Activated T-helper 1 cell treated with anti-CD3 and anti-CD28 coated beads, Interleukin-12 subunit alpha, Interleukin-12 subunit beta, Interleukin-2, Interleukin-4 antibody, amounts not matched to agents 30 ng/mL and 10 ng/mL and 1 ng/mL, durations not matched to agents 14 hours and 24 hours and 36 hours (primary cell): ENCODE measurements at places on chromosomes 1 and 21. TPM values are rescaled to one million over a fixed set of nuclear protein-coding genes. Genes with fewer than 3 reads are reported as not detected.

- DNase-seq, result no peak
- H3K27ac ChIP-seq, result no peak overlapping the region
- H3K4me1 ChIP-seq, result peaks cover 4% of the 10 kb centered on the region
- no peak overlapping the region for H3K4me3 ChIP-seq
- no peaks in the 10 kb centered on the region for H3K27me3 ChIP-seq
- H3K36me3 ChIP-seq, result no peaks in the 10 kb centered on the region
Measured at GRCh38 chr1:27031235-27032118, 18.8 kb upstream of the TENT5B start.

DNA sequence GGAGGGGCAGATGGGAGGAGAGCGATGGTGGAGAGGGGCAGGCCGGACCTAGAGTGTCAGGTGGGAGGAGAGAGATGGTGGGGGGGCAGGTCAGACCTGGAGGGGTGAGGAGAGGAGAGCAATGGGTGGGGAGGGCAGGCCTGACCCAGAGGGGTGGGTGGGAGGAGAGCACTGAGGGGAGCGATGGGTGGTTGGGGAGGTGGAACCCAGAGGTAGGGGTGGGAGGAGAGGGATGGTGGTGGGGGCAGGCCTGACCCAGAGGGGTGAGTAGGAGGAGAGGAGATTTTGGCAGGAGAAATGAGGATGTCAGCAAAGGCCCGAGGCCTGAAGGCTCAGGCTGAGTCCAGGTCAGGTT, 157.3 kb upstream of the VAMP3 start:
- H3K27ac ChIP-seq, result no peak overlapping the region
- H3K27me3 ChIP-seq, result no peaks in the 10 kb centered on the region
- H3K36me3 ChIP-seq, result no peaks in the 10 kb centered on the region
- no peaks in the 10 kb centered on the region for H3K4me1 ChIP-seq
- no peak overlapping the region for H3K4me3 ChIP-seq

GRCh38 chr1:10869933-10870332, 73.5 kb upstream of the CASZ1 start:
- no peak overlapping the region for H3K27ac ChIP-seq
- H3K36me3 ChIP-seq, result no peaks in the 10 kb centered on the region
- H3K4me1 ChIP-seq, result peaks cover 5% of the 10 kb centered on the region
- H3K27me3 ChIP-seq, result peaks cover 48% of the 10 kb centered on the region
- no peak overlapping the region for H3K4me3 ChIP-seq

The MCOLN2 gene
- total RNA-seq, result 117 and 119 TPM in 2 replicates

The DIO1 gene
- total RNA-seq, result not detected in 2 replicates

DNA sequence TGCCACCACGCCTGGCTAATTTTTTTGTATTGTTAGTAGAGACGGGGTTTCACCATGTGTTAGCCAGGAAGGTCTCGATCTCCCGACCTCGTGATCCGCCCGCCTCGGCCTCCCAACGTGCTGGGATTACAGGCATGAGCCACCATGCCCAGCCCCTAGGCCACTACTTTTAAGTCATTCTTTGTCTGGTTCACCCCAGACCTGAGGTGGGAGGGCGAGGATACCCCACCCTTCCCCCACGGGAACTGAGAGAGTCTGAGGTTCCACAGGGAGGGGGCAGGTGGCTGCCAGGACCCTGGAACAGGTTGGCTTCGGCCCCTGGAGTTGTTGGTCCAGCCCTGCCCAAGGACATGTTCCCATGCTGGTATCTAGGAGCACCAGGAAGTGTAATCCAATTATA, 7.7 kb upstream of the SDC3 start:
- no peak for DNase-seq
- H3K27me3 ChIP-seq, result peaks cover 11% of the 10 kb centered on the region
- H3K27ac ChIP-seq, result no peak overlapping the region
- H3K4me3 ChIP-seq, result no peak overlapping the region
- H3K36me3 ChIP-seq, result no peaks in the 10 kb centered on the region

The CATSPER4 gene
- not detected in 2 replicates for total RNA-seq

The HES3 gene
- not detected in 2 replicates for total RNA-seq

GRCh38 chr21:46096596-46097335, 1.1 kb upstream of the COL6A2 start:
- no peaks in the 10 kb centered on the region for H3K4me1 ChIP-seq
- no peaks in the 10 kb centered on the region for H3K36me3 ChIP-seq
- DNase-seq, result no peak
- peaks cover 26% of the 10 kb centered on the region for H3K27me3 ChIP-seq
- H3K27ac ChIP-seq, result no peak overlapping the region
- H3K4me3 ChIP-seq, result peak overlapping the region; percentile 55

The FNDC5 gene
- total RNA-seq, result not detected in 2 replicates

The NBPF4 gene
- total RNA-seq, result 0.16 TPM in 1 of 2 replicates, not detected in the other

GRCh38 chr1:185409345-185409744, 92.3 kb upstream of the IVNS1ABP start:
- no peak for DNase-seq
- peaks cover 13% of the 10 kb centered on the region for H3K36me3 ChIP-seq
- no peak overlapping the region for H3K27ac ChIP-seq

The FLG2 gene
- total RNA-seq, result not detected in 2 replicates

DNA sequence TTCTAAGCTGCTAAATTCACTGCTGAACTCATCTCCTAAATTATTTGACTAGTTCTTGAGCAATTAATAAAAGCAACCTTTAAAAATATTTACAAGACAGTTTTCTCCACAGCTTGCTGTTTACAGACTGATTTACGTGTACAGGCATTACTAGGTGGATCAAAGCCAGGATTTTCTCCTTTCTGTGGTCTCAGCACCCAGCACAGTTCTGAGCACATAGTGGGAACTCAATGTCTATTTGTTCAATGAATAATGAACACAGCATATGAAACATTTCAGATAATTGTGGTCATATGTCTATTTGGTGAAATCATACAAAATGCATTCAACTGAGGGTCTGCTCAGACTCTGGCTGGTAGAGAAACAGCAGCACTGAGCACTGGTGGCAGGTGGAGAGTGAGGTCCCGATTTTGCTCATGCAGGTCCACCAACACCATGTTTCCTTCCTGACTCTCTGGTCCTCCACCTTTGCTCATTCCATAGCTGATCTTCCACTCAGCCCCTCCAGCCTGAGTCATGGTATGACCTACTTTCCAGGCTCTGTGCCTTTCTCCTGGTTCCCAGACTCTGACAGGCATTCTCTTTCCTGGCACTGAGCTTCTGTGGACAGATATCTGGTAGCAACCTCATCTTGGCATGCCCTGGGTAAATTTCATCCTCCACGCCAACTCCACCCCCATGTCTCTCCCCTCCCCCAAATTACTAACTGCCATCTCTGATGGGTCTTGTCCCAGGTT, 311.3 kb downstream of the TGFB2 start:
- H3K4me1 ChIP-seq, result no peaks in the 10 kb centered on the region
- H3K27ac ChIP-seq, result no peak overlapping the region
- no peak overlapping the region for H3K4me3 ChIP-seq
- no peaks in the 10 kb centered on the region for H3K36me3 ChIP-seq

DNA sequence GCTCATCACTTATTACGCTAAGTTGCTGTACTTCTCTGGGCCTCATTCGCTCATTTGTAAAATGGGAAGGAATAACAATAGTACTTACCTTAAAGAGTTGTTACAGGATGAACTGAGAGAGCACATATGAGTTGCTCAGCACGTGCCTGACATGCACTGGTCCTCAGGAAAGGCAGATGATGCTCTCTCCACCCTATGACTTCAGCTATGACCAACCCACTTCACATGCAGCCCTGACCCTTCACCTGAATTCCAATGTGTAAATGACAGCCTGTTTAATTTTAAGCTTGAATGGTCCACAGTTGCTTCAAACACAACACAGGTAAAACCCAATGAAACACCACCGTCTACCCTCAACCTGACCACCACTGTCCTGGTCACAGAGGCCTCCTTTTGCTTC, 32.9 kb downstream of the GADD45A start:
- no peak for DNase-seq
- H3K27me3 ChIP-seq, result peaks cover 2% of the 10 kb centered on the region
- H3K4me1 ChIP-seq, result no peaks in the 10 kb centered on the region
- no peaks in the 10 kb centered on the region for H3K36me3 ChIP-seq
- no peak overlapping the region for H3K27ac ChIP-seq
- H3K4me3 ChIP-seq, result no peak overlapping the region

DNA sequence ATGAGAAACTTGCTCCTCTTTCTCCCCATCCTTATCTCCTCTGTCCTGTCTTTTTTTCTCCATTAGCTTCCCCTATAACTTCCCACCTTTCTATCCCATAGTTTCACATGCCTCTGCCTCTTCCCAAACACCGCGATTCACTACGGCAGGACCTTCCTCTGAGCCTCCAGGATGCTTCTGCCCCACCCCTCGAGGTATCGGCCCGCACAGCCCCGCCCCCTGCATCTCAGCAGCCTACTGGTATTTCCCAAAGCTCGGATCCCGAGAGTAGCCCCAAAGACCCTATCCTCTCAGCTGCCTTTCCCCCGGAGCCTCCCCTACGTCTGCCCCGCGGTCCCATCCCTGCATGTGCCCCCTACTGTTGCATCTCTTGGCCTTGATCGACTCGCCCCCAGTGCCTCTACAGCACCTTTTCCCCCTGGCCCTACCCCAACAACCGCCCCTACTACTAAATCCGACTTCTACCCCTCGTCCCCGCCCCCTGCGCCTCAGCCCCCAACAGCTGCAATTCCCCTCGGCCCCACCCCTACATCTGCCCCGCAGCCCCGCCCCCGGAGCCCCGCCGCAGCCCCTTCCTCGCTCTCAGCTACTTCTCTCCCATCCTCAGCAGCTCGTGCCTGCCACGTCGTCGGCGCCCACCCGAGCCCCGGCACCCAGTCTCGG, 512 bp downstream of the PIAS3 start:
- peaks cover 19% of the 10 kb centered on the region for H3K36me3 ChIP-seq
- H3K4me1 ChIP-seq, result peaks cover 20% of the 10 kb centered on the region
- peaks cover 4% of the 10 kb centered on the region for H3K27me3 ChIP-seq
- peak overlapping the region; percentile 93 for H3K27ac ChIP-seq

GRCh38 chr1:15384301-15384901, 25.3 kb upstream of the EFHD2 start:
- no peak overlapping the region for H3K27ac ChIP-seq
- H3K4me1 ChIP-seq, result peaks cover 6% of the 10 kb centered on the region
- no peaks in the 10 kb centered on the region for H3K36me3 ChIP-seq
- DNase-seq, result no peak
- H3K4me3 ChIP-seq, result peak overlapping the region; percentile 62

The IL22RA1 gene
- not detected in 2 replicates for total RNA-seq

The TEDDM1 gene
- total RNA-seq, result not detected in 2 replicates

DNA sequence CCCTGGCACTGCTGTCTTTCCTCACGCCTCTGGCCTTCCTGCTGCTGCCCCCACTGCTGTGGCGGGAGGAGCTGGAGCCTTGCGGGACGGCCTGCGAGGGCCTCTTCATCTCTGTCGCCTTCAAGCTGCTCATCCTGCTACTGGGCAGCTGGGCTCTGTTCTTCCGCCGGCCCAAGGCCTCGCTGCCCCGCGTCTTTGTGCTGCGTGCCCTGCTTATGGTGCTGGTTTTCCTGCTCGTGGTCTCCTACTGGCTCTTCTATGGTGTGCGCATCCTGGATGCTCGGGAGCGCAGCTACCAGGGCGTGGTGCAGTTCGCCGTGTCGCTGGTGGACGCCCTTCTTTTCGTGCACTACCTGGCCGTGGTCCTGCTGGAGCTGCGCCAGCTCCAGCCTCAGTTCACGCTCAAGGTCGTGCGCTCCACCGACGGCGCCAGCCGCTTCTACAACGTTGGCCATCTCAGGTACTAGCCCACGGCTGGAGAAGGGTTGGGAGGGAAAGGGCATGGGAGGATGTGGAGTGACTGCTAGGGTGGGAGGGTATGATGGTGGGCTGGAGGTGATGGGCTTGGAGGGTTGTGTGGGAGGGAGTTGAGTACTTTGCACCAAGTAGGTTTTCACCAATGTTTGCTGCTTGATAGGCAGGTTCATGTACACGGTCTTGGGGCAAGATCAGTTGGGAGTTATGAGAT, 18.9 kb downstream of the VANGL2 start:
- H3K4me1 ChIP-seq, result no peaks in the 10 kb centered on the region
- no peaks in the 10 kb centered on the region for H3K36me3 ChIP-seq
- no peak overlapping the region for H3K4me3 ChIP-seq
- H3K27ac ChIP-seq, result no peak overlapping the region
- no peak for DNase-seq

The ARMH1 gene
- total RNA-seq, result 95.3 and 99.8 TPM in 2 replicates

The TRIM17 gene
- total RNA-seq, result 1.4 and 1.7 TPM in 2 replicates

The SLFNL1 gene
- total RNA-seq, result 0.18 TPM in 1 of 2 replicates, not detected in the other

DNA sequence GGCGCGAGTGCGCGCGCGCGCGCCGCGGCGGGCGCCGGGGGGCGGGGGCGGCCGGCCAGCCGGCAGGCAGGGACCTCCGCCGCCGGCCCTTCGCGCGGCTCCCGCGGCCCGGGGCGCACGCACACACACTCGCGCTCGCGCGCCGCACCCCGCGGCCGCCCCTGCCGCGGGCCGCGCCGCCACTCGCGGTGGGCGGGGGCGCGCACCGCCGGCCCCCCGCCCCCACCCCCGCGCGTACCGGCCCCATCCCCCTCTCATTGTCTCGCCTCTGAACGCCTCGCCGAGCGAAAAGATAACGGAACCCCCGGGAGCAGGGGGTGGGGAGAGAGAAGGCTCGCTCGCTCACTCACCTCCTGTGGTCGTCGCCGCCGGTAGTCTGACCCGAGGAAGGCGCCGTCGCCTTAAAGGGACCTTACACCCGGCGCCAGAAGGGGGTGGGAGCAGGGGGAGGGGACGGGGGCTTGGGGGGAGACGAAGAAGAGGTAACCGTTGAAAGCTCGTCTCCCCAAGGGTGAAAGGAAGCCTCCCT, 428 bp downstream of the POGZ start:
- H3K4me3 ChIP-seq, result peak overlapping the region; percentile 78
- DNase-seq, result peak; percentile 46
- H3K36me3 ChIP-seq, result peaks cover 6% of the 10 kb centered on the region
- peaks cover 21% of the 10 kb centered on the region for H3K4me1 ChIP-seq
- peaks cover 13% of the 10 kb centered on the region for H3K27me3 ChIP-seq
- peak overlapping the region; percentile 83 for H3K27ac ChIP-seq

- H3K27ac ChIP-seq, result no peak overlapping the region
- DNase-seq, result no peak
- H3K36me3 ChIP-seq, result no peaks in the 10 kb centered on the region
- H3K27me3 ChIP-seq, result no peaks in the 10 kb centered on the region
- H3K4me3 ChIP-seq, result no peak overlapping the region
- H3K4me1 ChIP-seq, result no peaks in the 10 kb centered on the region
Measured at GRCh38 chr1:162367073-162367472, 9.6 kb downstream of the SPATA46 start.

- no peaks in the 10 kb centered on the region for H3K36me3 ChIP-seq
- H3K27me3 ChIP-seq, result peaks cover 17% of the 10 kb centered on the region
- no peak for DNase-seq
Measured at GRCh38 chr21:44279354-44280260, 6.1 kb upstream of the AIRE start.
